ENCODE measurements at places on chromosomes 4 and X. TPM values are rescaled to one million over a fixed set of nuclear protein-coding genes. Genes with fewer than 3 reads are reported as not detected.

- no peak for DNase-seq
- H3K27me3 ChIP-seq: no peaks in the 10 kb centered on the region
- H3K27ac ChIP-seq: no peak overlapping the region
- no peak overlapping the region for H3K4me3 ChIP-seq
- no peaks in the 10 kb centered on the region for H3K36me3 ChIP-seq
- H3K4me1 ChIP-seq: peaks cover 4% of the 10 kb centered on the region
Observed at GRCh38 chrX:63503541-63503940, 152.4 kb upstream of the SPIN4 start.

CYLC1 gene
- not detected for total RNA-seq

- H3K4me3 ChIP-seq: no peak overlapping the region
- no peak for DNase-seq
- H3K36me3 ChIP-seq: no peaks in the 10 kb centered on the region
- H3K27me3 ChIP-seq: no peaks in the 10 kb centered on the region
- no peak overlapping the region for H3K27ac ChIP-seq
- H3K4me1 ChIP-seq: no peaks in the 10 kb centered on the region
Observed at GRCh38 chr4:126223784-126224407, 909.1 kb downstream of the FAT4 start.

CFAP99 gene
- total RNA-seq: not detected

- peaks cover 22% of the 10 kb centered on the region for H3K36me3 ChIP-seq
- peak; percentile 49 for DNase-seq
- H3K4me1 ChIP-seq: peaks cover 10% of the 10 kb centered on the region
Observed at GRCh38 chr4:110631584-110632505, 9.0 kb upstream of the PITX2 start.

DNA sequence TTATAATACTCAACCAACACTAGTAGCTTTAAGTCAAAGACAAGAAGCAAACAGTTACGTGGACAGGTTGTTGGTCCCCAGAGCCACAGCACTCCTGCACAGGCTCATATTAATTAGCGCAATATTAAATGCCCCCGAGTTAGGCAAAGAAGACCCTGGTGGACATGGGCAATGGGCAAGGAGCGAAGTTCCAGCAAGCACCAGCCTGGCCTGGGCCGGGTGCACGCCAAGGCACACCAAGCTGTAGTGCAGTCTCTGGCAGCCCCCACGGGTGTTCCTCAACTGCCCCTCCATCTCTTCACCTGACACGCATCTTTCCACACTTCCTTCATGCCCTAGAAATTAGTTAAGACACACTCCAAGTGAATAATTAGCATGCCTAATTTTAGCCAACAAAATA is 20.1 kb downstream of the FAT1 start:
- H3K27me3 ChIP-seq: no peaks in the 10 kb centered on the region
- H3K4me3 ChIP-seq: no peak overlapping the region
- H3K36me3 ChIP-seq: no peaks in the 10 kb centered on the region
- no peak overlapping the region for H3K27ac ChIP-seq
- DNase-seq: no peak

- H3K27ac ChIP-seq: no peak overlapping the region
- no peak for DNase-seq
- no peak overlapping the region for H3K4me3 ChIP-seq
Observed at GRCh38 chr4:149889991-149890390, 74.3 kb upstream of the IQCM start.

NPNT gene
- not detected for total RNA-seq

DNA sequence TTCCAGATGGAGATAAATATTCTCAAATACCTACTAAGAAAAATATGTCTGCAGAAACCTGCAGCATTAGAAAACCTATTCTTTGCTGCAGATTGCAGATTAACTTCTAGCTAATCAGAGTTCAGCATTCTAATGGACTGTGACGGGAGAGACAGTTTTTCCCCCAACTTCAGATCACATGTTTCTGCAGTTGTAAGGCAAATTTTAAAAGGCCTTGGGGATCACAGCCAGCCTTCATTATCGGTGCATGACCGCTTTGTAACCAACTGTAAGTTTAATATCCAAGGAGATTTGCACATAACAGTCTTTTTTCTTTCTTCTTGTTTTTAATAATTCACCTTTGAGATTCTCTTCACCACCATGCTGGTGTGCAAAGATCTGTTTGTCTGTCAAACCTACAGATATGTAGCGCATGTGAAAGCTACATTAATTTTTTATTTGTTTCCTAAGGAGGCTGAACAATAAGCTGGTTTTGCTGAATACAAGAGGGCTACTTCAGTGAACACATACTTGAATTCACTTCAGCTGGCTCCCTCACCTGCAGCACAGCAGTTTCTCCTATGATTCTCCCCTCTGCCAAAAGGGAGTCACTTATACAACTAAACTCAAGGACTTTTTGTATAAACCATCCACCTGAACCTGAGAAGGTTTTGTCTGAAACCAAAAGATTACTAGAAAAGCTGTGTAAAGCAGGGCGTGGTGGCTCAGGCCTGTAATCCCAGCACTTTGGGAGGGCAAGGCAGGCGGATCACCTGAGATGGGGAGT is 488.5 kb downstream of the RPA4 start:
- no peak overlapping the region for H3K27ac ChIP-seq
- H3K4me3 ChIP-seq: no peak overlapping the region
- no peak for DNase-seq
- no peaks in the 10 kb centered on the region for H3K4me1 ChIP-seq
- no peaks in the 10 kb centered on the region for H3K27me3 ChIP-seq
- no peaks in the 10 kb centered on the region for H3K36me3 ChIP-seq

GRCh38 chr4:8262637-8263322 is 6.8 kb upstream of the HTRA3 start:
- H3K27ac ChIP-seq: no peak overlapping the region
- H3K27me3 ChIP-seq: no peaks in the 10 kb centered on the region
- H3K4me1 ChIP-seq: no peaks in the 10 kb centered on the region
- H3K4me3 ChIP-seq: no peak overlapping the region
- no peaks in the 10 kb centered on the region for H3K36me3 ChIP-seq

ADAD1 gene
- total RNA-seq: not detected

DNA sequence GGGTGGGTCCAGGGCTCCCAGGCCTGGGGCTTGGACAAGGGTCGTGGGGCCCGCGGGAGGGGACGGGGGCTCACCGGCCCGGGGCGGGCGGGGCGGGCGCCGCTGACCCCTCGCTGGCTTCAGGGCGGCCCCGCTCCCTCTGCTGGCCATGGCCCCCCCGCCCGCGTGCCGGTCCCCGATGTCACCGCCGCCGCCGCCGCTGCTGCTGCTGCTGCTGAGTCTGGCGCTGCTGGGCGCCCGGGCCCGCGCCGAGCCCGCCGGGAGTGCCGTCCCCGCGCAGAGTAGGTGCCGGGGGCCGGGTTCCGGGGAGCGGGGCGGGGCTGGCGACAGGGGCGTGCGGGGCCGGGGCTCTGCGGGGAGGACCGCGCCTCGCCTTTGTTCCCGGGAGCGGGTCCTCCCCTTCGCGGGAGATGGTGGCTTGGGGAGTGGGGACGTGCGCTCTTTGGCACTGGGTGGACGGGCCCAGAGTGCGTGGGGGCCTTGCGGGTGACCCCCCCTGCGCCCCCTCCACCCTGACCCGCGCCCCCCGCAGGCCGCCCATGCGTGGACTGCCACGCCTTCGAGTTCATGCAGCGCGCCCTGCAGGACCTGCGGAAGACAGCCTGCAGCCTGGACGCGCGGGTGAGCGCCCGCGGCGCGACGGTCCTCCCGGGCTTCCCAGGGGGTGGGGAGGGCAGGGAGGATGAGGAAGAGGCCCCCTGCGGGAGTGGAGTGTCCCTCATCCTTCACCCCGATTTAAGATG is 16.8 kb upstream of the NAT8L start:
- DNase-seq: peak; percentile 51
- H3K36me3 ChIP-seq: no peaks in the 10 kb centered on the region
- H3K4me3 ChIP-seq: peak overlapping the region; percentile 57

IL9R gene
- total RNA-seq: 66.8 TPM

DNA sequence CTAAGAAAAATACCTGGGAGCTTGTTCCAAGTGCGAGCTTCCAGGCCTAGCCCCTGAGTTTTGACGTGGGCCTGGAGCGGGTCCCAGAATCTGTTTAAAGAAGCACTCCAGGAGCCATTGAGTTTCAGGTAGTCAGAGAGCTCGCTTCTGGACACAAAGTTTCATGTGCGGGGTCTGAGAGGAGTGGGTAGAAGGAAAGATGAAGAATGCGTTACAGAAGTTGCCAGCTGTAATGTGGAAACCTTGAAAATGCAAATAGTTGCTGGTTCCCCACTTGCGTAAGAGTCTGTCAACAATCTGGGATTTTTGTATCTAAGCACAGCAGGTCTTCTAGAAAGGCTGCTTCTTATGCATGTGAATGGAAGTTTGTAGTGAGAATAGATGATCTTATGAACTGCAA is 77.5 kb upstream of the CLCN4 start:
- no peak for DNase-seq
- H3K4me1 ChIP-seq: peaks cover 17% of the 10 kb centered on the region
- peaks cover 14% of the 10 kb centered on the region for H3K36me3 ChIP-seq
- no peak overlapping the region for H3K4me3 ChIP-seq

SMIM43 gene
- total RNA-seq: not detected

- DNase-seq: no peak
- H3K27ac ChIP-seq: no peak overlapping the region
- no peaks in the 10 kb centered on the region for H3K36me3 ChIP-seq
Observed at GRCh38 chr4:133618963-133619362, 469.9 kb downstream of the PCDH10 start.

SMR3A gene
- not detected for total RNA-seq

DNA sequence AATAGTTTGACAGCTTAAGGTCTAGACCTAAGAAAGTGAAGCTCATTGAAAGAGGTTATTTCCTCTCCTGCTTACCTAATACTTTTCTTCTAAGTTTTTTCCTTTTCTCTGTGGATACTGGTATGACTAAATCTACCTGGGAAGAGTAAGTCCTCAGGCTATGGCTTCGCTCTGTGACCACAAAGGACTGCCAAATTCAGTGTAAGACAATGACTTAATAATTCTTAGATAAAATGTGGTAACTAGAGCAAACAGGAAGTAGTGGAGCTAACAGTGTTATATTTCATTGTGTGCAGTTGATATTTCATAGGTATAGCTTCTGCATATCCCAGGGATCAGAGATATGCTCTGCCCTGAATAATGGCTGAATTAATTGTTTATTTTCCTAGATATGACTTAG is 418.9 kb downstream of the CCSER1 start:
- H3K36me3 ChIP-seq: no peaks in the 10 kb centered on the region
- H3K4me3 ChIP-seq: no peak overlapping the region
- DNase-seq: no peak
- no peaks in the 10 kb centered on the region for H3K27me3 ChIP-seq
- no peak overlapping the region for H3K27ac ChIP-seq
- H3K4me1 ChIP-seq: no peaks in the 10 kb centered on the region

FAM193A gene
- total RNA-seq: 31.9 TPM

DNA sequence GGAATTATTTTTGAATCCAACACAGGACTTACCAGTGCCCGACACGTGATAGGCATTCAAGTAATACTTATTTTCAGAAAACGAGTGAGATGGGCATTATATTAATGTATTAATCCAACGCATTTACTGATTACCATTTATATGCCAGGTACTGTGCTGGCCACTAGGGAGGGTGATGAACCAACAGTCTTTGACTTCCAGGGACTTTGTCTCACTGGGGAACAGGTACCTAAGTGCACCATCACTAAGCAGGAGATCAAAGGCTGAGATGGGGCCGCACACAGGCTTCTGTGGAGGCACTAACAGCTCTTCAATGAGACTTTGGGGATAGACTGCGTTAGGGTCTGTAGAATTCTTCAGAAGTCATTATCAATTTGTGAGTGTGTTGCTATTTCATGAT is 5.7 kb upstream of the TADA2B start:
- peaks cover 12% of the 10 kb centered on the region for H3K27me3 ChIP-seq
- H3K36me3 ChIP-seq: peaks cover under 1% of the 10 kb centered on the region
- no peak overlapping the region for H3K4me3 ChIP-seq
- no peak for DNase-seq
- H3K4me1 ChIP-seq: peaks cover 7% of the 10 kb centered on the region
- no peak overlapping the region for H3K27ac ChIP-seq

GRCh38 chr4:73460913-73461522 is 20.5 kb upstream of the AFM start:
- H3K27me3 ChIP-seq: no peaks in the 10 kb centered on the region
- H3K4me3 ChIP-seq: no peak overlapping the region
- H3K27ac ChIP-seq: no peak overlapping the region

- no peaks in the 10 kb centered on the region for H3K27me3 ChIP-seq
- H3K4me3 ChIP-seq: no peak overlapping the region
- DNase-seq: no peak
- peaks cover 4% of the 10 kb centered on the region for H3K4me1 ChIP-seq
- H3K36me3 ChIP-seq: peaks cover 52% of the 10 kb centered on the region
Observed at GRCh38 chrX:53605004-53605403, 81.5 kb downstream of the HUWE1 start.

FAM184B gene
- 0.03 TPM for total RNA-seq

- H3K4me1 ChIP-seq: no peaks in the 10 kb centered on the region
- no peaks in the 10 kb centered on the region for H3K36me3 ChIP-seq
- H3K4me3 ChIP-seq: no peak overlapping the region
- H3K27ac ChIP-seq: no peak overlapping the region
- no peak for DNase-seq
Observed at GRCh38 chr4:164139291-164139690, 614.6 kb upstream of the SMIM31 start.

DNA sequence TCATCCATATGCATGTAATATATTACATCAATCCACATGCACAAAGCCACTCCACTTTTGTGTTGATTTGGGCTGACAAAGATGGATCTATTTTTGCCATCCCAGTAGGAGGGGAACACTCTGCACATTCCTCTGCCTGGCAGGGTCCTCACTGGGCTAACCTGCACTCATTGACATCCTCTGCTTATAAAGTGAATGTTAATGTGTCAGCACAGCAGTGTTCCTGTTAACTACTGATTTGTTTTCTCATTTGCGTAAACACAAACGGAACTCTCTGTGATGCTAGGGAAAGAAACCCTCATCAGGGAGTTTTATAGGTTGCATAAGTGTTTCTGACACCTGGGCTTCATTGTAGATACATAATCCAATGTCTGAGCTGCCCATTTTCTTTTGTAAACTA is 826.0 kb downstream of the RAB28 start:
- H3K4me3 ChIP-seq: no peak overlapping the region
- no peaks in the 10 kb centered on the region for H3K27me3 ChIP-seq
- H3K27ac ChIP-seq: no peak overlapping the region

AMER1 gene
- total RNA-seq: 3.7 TPM

- DNase-seq: no peak
- no peak overlapping the region for H3K27ac ChIP-seq
- peaks cover 10% of the 10 kb centered on the region for H3K4me1 ChIP-seq
- H3K4me3 ChIP-seq: no peak overlapping the region
- peaks cover 71% of the 10 kb centered on the region for H3K36me3 ChIP-seq
Observed at GRCh38 chr4:48073567-48074103, 57.1 kb downstream of the NIPAL1 start.

CRLF2 gene
- 1.4 TPM for total RNA-seq

GRCh38 chrX:34632384-34632783 is 24.7 kb downstream of the TMEM47 start:
- H3K27ac ChIP-seq: no peak overlapping the region
- DNase-seq: no peak
- H3K36me3 ChIP-seq: no peaks in the 10 kb centered on the region
- no peak overlapping the region for H3K4me3 ChIP-seq

DNA sequence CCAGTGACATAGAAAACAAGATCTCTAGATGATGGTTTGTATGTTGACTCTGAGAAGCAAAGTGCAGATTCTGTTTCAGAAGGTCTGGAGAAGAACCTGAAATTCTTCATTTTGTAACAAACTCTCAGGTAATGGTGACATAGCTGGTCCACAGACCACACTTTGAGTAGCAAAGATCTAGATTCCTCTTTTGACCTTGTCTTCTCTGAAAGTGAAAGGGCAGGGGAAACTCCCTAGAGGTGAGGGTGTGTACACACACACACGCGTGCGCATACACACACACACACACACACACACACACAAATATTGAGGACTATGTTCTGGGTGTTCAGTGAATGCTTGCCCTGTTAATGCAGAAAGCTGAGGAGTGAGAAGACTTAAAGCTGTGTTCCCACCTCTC is 110.1 kb downstream of the NHSL2 start:
- H3K27ac ChIP-seq: no peak overlapping the region
- peaks cover 41% of the 10 kb centered on the region for H3K27me3 ChIP-seq
- DNase-seq: no peak
- no peak overlapping the region for H3K4me3 ChIP-seq
- H3K36me3 ChIP-seq: no peaks in the 10 kb centered on the region

Data from activated CD8-positive, alpha-beta T cell treated with anti-CD3 and anti-CD28 coated beads, Interleukin-2, amount 10 ng/mL, durations not matched to agents 7 days and 5 days (primary cell).